ENCODE measurements at places on chromosomes 5 and 9.

GRCh38 chr5:139486201-139486600 is 3.6 kb upstream of the STING1 start:
- no peak for DNase-seq

DNA sequence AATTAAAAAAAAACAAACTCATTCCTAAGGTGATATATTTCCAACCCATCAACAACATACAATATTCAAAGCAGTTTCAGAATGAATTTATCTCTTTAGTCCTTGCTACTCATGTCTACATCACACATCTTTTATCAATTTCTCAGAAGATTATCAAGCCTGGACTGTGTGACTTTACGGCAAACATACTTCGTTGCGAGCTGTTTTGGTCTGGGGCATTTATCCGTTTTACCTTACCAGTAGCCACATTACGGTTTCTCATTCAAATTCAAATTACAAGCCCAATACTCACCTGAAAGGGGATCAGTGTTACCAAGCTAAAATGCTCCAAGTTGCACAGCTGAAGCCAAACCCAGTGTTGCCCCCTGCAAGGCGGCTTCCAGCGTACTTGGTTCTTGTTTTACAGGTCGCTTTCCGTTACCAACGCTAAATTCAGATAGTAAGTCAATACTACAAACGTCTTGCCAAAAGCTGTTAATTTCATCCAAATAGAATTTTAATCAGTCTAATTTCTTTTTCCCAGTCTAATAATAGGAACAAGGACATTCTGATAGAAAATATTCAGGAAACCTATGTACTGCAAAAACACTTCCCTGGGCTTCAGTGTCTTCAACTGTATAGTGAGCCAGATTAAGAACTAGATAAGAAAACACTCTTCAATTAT is 1.8 kb downstream of the HNRNPH1 start:
- no peak for DNase-seq

DNA sequence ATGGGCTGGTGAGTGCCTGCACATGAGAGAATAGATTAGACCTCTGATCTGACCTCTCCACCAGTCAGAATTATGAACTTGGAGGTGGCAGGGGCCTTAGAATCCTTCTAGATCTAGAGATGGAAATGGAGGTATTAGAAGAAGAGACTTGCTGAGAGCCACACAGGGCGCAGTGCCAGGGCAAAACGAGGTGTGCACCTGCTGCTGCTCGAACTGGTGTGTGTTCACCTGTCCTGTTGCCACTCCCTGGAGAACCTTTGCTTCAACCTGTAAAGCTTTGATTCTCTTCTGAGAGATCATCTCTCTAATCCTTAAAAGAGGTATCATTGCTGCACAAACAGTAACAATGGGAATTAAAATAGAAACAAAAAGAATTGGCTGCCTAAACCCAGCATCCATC is 24.9 kb downstream of the FRMPD1 start:
- no peak for DNase-seq

DNA sequence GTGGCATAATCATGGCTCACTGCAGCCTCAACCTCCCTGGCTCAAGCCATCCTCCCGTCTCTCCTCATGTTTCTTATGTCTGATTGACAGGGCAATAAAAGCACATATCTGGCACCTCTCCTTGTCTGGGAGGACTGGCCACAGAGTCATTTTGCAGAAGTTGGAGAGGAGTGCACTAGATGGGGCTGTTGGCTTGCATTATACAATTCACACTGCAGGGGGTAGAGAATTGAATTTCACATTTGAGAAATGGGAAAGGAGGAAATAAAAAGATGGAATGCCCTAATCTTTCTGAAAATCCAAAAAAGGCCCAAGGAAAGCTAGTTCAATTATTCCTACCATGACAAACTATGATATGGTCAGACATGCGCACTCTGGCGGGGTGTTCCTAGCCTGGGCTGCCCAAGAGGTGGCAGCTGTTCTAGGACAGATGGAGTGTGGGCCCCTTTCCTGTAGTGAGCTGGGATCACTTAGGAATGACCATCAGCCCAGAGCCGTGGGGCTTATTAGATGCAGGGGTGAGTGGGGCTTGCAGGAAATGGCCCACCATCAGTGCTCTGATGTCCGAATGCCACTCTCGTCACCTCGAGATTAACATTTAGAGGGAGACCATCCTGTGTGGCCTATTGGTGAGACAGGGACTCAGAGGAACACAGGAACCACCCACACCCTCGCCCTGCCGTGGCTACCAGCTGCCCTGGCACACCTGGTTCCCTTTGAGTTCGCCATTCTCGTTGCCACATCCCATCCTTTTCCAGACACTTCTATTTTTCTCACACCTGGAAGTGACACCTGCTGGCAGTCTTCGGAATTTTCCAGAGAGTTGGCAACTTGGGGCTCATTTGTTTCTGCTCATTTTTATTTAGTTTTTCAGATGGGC is 21.8 kb upstream of the ANKRD18A start:
- no peak for DNase-seq

- no peak for DNase-seq
Observed at GRCh38 chr9:124499216-124499615, 8.0 kb downstream of the NR5A1 start.

DNA sequence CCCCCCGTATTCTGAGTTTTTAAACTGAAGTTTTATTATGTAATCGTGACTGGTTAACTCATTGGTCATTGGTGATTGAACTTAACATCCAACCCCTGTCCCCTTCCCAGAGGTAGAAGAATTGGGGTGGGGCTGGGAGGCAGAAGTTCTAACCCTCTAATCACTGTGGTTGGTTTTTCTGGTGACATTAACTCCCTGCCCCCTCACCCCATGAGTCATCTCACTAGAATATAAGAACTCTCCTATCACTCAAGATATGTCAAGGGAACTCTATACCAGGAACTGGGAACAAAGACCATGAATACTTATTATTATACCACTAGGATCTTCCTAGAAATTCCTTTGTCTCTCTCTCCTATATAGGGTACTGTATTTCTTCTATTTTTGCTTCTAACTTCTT is 52.3 kb upstream of the CAVIN4 start:
- no peak for DNase-seq

Measured in stimulated activated naive CD8-positive, alpha-beta T cell treated with anti-CD3 and anti-CD28 coated beads, Interleukin-15, amount 100 ng/mL, for 72 hours (primary cell).